SK-N-DZ (cell line): ENCODE measurements at places on chromosomes 7 and 10.

DNA sequence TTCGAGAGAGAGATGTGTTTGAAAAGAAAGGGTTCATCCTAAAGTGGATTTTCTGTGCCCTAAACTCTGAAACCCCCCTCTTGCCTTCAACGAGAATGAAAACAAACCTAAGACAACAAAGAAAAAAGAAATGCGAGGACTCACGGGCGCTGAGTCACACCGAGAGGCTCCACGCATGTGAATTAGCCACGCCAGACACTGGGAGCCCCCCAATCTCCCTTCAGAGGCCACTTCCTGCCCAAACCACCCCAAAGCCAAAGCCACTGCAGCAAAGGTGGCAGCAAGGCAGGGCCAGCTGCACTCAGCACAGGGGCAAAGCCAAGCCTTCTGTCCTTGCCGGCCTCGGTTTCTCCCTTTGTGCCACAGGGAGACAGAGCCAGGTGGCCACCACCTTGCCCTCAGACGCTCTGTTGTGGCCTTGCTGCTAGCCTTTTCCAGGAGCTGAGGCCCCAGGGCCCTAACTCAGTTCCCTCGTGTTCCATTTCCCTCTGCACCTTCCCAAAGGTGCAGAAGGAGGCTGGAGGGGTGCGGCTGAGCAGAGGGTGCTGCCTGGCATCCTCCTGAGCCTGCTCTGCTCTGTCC is 93.3 kb downstream of the FAM53B start:
- DNase-seq, result no peak

GRCh38 chr10:89207801-89208551 is 859 bp upstream of the CH25H start:
- no peak for DNase-seq

GRCh38 chr10:101961591-101962498 is 94.1 kb downstream of the ARMH3 start:
- DNase-seq, result no peak

DNA sequence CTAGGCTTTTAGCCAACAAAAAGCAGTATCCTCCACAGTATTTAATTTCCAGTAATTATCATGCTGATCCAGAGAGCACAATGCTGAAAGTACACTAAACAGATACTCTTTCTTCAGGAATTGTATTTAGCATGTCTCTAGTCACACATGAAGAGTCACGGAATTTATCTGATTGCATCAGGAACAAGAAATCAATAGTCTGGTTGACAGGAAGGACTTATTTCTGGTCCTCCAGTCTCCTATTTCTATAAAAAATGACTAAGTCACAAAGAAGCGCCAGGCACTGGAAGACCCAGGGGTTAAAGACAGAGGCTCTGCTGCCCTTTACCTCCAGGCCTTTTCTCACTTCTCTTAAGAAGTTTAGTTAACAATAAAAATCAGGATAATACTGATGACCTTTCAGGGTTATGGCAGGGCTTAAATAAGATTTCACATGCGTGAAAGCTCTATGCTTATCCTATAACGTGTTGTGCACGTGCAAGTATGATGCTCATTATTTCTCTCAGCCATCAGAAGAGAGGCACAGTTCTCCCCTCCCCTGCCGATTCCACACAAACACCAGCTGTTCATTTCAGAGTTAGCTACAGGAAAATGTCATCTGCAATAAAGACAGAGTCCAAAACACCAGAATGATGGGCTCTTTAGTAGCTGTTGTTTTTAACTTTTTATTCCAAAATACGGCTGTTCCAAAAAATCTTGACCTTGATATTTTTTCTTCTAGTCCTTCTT is 36.9 kb downstream of the SLC26A4 start:
- peak; percentile 41 for DNase-seq

GRCh38 chr10:33291053-33291592 is 43.3 kb downstream of the NRP1 start:
- DNase-seq, result no peak
